Pulmonary artery endothelial cell (primary cell): ENCODE measurements at places on chromosomes 12 and 14. TPM values are rescaled to one million over a fixed set of nuclear protein-coding genes. Genes with fewer than 3 reads are reported as not detected.

Gene PTPN21
- total RNA-seq: 4.7 and 7.9 TPM in 2 replicates

Gene PSME1
- 121 and 126 TPM in 2 replicates for total RNA-seq

Gene ARMH4
- total RNA-seq: 1.5 and 2.1 TPM in 2 replicates

Gene MORN3
- 0.63 and 1.6 TPM in 2 replicates for total RNA-seq

Gene SLC2A14
- total RNA-seq: not detected in 2 replicates

Gene DIO3
- total RNA-seq: not detected in 2 replicates

Gene NYNRIN
- total RNA-seq: 9.8 and 10.5 TPM in 2 replicates

Gene COX8C
- not detected in 2 replicates for total RNA-seq

Gene NEMF
- 46.1 and 67.0 TPM in 2 replicates for total RNA-seq

Gene GPHB5
- total RNA-seq: not detected in 2 replicates

Gene RPGRIP1
- total RNA-seq: not detected in 2 replicates

Gene ALDH1L2
- 2.5 and 2.9 TPM in 2 replicates for total RNA-seq

Gene CFAP73
- not detected in 2 replicates for total RNA-seq

Gene HOXC13
- total RNA-seq: not detected in 2 replicates

Gene CCDC38
- total RNA-seq: not detected in 2 replicates

Gene FOXN4
- total RNA-seq: not detected in 2 replicates

Gene GALNT8
- total RNA-seq: 0.40 and 2.7 TPM in 2 replicates

Gene DCTN2
- 81.0 and 90.1 TPM in 2 replicates for total RNA-seq

Gene SLC38A1
- 66.2 and 86.2 TPM in 2 replicates for total RNA-seq

Gene ZCCHC8
- total RNA-seq: 11.3 and 17.2 TPM in 2 replicates

Gene PCNX1
- 27.9 and 32.6 TPM in 2 replicates for total RNA-seq

Gene BAZ2A
- 16.6 and 26.3 TPM in 2 replicates for total RNA-seq

Gene PLBD1
- 0.25 and 0.40 TPM in 2 replicates for total RNA-seq

Gene MEG3
- 0.86 and 1.5 TPM in 2 replicates for total RNA-seq

Gene FAM90A1
- total RNA-seq: 0.11 TPM in 1 of 2 replicates, not detected in the other

Gene GNB3
- total RNA-seq: 0.79 and 1.4 TPM in 2 replicates

Gene TAS2R19
- total RNA-seq: 3.9 and 4.1 TPM in 2 replicates

Gene GUCY2C
- total RNA-seq: not detected in 2 replicates

Gene TNFAIP2
- 23.2 and 25.3 TPM in 2 replicates for total RNA-seq

Gene SIRT4
- 1.1 and 1.4 TPM in 2 replicates for total RNA-seq

Gene IAPP
- total RNA-seq: not detected in 2 replicates

Gene MYH6
- total RNA-seq: not detected in 2 replicates

Gene ADAM20
- total RNA-seq: 0.26 and 0.46 TPM in 2 replicates

Gene PRB2
- total RNA-seq: not detected in 2 replicates

Gene FERMT2
- total RNA-seq: 112 and 125 TPM in 2 replicates
